ENCODE measurements at places on chromosomes 12 and 14. TPM values are rescaled to one million over a fixed set of nuclear protein-coding genes. Genes with fewer than 3 reads are reported as not detected.

Gene C12orf54
- not detected for total RNA-seq

Gene TMEM117
- 0.43 TPM for total RNA-seq

Gene PLEKHD1
- not detected for total RNA-seq

Gene IFI27L2
- 36.0 TPM for total RNA-seq

Gene SBNO1
- 9.8 TPM for total RNA-seq

Gene OTOGL
- not detected for total RNA-seq

Gene KICS2
- total RNA-seq = 0.75 TPM

Gene IL22
- total RNA-seq = not detected

Gene MAPKAPK5
- 6.4 TPM for total RNA-seq

Gene TAS2R7
- total RNA-seq = not detected

Gene RILPL1
- total RNA-seq = 1.5 TPM

Gene KERA
- not detected for total RNA-seq

Gene CD4
- total RNA-seq = 2.6 TPM

Gene COX8C
- not detected for total RNA-seq
